Myocyte (in vitro differentiated cells): ENCODE measurements at places on chromosomes 5 and 9.

DNA sequence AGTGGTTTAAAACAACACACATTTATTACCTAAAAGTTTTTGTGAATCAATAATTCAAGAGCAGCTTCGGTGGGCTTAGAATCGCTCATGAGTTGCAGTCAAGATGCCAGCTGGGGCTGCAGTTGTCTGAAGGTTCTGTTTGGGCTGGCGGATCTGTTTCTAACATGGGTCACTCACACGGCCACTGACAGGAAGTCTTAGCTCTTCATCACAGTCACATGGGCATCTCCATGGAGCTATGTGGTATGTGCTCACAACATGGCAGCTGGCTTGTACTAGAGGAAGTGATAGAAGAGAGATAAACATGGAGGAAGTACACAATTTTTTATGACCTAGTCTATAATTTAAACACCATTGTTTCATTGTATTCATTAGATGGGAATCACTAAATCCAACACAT, 11.2 kb downstream of the KLHL9 start:
- no peak for DNase-seq

GRCh38 chr9:114470121-114470520, 35.2 kb downstream of the WHRN start:
- DNase-seq: no peak

DNA sequence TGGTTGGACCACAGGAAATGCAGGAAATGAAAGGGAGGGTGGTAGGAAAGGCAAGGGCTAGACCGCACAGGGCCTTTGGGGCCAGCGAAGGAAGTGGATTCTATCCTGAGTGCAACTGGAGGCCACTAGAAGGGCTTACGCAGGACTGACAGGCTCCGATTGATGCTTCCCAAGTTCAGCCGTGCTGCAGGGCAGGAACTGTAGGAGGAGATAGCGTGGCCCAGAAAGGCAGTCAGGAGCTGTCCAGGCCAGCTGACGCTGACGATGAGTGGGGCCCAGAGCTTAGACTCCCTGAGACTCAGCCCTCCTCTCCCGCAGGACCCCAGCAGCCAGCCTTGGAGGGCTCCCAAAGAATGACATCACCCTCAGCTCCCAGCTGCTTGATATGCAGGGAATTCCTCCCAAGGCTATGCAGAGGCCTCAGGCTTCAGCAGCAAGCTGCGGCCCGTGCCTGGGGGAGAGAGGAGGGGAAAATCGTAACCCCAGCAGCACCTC, 48.8 kb downstream of the KCNIP1 start:
- peak; percentile 67 for DNase-seq

GRCh38 chr5:35050541-35051126, 2.9 kb upstream of the AGXT2 start:
- no peak for DNase-seq

GRCh38 chr9:133880136-133880535, 112.0 kb downstream of the VAV2 start:
- DNase-seq: no peak

DNA sequence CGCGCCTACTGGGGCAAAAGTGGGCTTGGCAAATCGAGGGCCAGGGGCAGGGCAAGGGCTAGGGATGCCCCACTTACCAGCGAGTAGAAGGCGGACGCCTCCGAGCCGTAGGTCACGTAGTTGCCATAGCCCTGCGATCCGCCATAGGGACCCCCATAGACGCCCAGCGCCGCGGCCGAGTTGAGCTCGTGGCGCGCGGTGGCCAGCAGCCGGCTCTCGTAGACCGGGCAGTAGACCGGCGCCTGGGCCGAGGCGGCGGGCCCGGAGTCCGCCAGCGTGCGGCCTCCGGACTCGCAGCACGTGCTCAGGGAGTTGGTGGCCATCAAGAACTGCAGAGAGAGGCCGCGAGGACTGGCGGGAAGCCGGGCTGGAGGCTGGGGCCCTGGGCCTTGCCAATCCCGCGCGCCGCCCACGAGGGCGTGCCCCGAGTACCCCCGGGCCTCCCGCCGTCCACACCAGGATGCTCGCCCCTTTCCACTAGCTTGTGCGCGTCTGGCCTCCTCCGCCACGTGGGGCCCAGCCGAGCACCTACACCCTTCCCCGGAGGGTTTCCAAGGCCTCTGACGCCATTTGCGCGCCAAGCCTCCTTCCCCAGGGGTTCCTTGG, 891 bp downstream of the IRX4 start:
- DNase-seq: no peak

GRCh38 chr5:27778121-27778520, 739.7 kb upstream of the CDH9 start:
- no peak for DNase-seq

GRCh38 chr9:26125693-26126092, 447.4 kb upstream of the TUSC1 start:
- no peak for DNase-seq

GRCh38 chr5:41856644-41857491, 13.4 kb downstream of the OXCT1 start:
- DNase-seq: peak; percentile 82

- no peak for DNase-seq
These were observed 66.2 kb downstream of the SIL1 start for GRCh38 chr5:139131921-139132432.

GRCh38 chr5:15757619-15758018, 257.6 kb downstream of the FBXL7 start:
- DNase-seq: no peak

GRCh38 chr9:127776195-127776923, 2.1 kb downstream of the SH2D3C start:
- no peak for DNase-seq

DNA sequence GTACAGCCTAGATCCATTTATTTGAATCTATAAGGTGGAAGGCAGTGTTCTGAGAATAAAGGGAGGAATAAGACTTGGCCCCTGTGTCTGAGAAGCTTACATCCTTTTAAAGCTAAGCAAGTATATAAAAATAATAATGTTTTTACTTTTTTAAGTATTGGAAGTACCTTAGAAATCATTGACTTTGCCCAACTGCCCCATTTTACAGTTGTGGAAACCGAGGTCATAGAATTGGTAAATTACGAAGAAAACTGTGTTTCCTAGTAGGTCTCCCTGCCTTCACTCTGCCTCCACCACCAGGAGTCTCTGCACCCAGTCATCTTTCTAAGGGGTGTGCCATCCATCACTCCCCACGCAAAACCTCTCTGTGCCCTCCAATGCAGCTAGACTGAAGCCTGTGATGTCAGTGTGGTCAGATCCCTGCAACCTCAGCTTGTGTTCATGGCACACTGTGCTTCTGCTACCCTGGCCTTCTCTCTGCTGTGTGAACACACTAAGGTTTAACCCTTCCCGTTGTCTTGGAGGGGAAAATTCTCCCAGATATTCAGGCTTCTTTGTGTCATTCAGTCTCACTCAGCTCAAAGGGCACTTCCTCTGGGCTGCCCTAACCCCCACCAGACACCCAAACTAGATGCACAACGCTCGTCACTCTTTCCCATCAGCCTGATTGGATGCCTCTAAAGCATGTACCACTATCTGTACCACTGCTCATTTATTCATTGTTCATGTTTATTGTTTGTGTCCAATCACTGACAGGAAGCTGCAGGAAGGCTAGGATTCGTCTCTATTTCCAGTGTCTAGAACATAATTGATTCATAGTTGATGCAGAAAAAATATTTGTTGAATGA, 18.2 kb downstream of the ADRB2 start:
- DNase-seq: no peak

GRCh38 chr5:98128271-98128670, 645.2 kb upstream of the RGMB start:
- peak; percentile 55 for DNase-seq

- DNase-seq: no peak
These were observed 40.7 kb downstream of the F2RL2 start for GRCh38 chr5:76582230-76583162.

- peak; percentile 79 for DNase-seq
These were observed 14.3 kb upstream of the NR4A3 start for GRCh38 chr9:99807276-99807852.

DNA sequence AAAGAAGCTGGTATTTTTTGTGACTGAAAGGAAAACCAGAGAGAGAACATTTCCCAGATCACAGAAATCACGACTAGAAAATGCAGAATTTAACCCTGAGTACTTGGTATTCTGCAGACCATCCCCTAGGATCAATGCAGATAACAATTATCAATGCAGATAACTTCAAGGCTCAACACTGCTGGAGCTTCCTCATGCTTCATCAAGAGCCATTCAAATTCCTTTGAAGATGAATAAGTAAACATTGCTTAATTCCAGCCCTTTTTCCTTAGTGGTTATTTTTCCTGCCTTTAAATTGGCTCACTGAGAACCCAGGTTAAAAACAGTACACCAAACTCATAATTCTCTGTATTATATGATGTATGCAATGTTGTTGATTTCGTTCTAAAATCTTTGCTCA, 370.1 kb upstream of the TLE4 start:
- DNase-seq: no peak

GRCh38 chr5:136285096-136285855, 80.1 kb downstream of the TRPC7 start:
- DNase-seq: no peak

- DNase-seq: no peak
These were observed 5.5 kb downstream of the CAMSAP1 start for GRCh38 chr9:135901826-135902225.

DNA sequence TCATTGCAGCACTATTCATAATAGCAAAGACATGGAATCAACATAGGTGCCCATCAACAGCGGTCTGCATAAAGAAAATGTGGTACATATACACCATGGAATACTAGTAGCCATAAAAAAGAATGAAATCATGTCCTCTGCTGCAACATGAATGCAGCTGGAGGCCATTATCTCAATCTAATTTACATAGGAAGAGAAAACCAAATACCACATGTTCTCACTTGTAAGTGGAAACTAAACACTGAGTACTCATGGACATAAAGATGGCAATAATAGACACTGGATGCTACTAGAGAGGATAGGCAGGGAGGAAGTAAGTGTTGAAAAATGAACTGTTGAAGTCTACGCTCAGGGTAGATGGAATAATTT, 203.9 kb upstream of the CDH9 start:
- no peak for DNase-seq

GRCh38 chr9:87236546-87236945, 261.1 kb upstream of the DAPK1 start:
- DNase-seq: no peak

- DNase-seq: peak; percentile 62
These were observed 185.7 kb upstream of the IL12B start for GRCh38 chr5:159515909-159516415.

- DNase-seq: no peak
These were observed 24.3 kb downstream of the FBXW2 start for GRCh38 chr9:120768886-120769285.

DNA sequence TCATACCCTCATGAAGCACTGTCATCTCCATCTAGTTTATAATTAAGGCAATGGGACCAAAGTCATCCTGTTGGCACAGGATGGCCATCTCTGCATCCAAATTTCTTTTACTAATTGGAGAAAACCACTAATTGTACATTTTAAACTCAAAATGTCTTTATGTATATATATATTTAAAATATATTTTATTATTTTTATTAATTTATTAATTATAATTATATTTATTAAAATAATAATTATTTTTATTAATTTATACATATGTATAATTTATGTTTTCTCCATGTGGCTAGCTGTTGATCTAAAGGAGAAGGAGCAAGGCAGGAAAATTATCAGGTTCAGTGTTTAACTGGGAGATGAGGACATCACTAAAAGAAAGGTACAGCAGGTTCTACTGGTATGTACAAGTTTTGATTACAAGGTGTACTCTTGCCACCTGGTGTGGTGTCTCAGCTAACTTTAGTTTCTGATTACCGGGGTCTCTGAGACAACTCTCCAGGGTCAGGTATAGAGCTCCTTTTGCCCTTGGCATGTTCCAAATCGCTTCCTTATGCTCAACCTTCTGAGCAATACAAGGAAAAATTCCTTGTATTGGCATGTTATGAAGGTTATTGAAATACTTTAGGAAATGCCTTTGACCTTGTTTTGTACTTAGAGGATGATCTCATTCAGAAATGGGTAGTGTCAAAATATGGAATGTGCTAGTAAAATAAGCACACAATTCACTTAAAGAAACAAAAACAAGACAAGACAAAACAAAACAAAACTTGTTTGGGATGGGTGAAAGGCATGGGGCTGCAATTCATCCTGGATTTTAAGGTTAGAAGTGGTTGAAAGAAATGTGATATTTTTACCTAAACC, 79.6 kb downstream of the GHR start:
- no peak for DNase-seq

DNA sequence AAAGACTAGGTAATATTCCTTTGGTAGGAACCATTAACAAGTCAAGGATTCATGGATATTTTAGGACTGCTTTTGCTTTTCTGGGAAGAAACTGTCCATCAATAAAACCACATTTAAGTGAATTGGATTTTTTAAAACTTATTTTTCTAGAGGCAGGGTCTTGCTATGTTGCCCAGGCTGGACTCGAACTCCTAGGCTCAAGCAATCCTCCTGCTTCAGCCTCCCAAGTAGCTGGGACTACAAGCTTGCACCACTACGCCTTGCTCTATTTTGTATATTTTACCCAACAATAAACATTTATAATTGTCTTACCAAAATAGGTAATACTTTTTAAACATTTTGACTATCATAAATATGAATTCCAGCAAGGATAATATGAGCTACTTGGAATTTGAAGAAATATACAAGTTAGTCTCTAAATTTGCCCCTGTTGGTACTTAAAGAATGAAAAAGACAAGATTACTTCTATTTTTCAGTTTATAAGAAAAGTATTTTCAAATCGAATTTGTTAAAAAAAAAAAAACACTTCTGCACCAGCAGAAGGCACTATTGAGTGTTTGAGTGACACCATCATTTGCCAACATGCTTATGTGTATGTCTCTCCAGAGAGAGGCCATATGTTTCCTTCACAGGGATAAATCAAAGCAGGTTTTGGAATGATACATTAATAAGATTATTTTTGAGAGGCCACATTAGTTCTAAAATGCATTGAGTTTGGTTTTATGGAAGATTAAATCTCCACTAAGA, 60.0 kb upstream of the CARTPT start:
- no peak for DNase-seq

- DNase-seq: no peak
These were observed 100.9 kb downstream of the SNCAIP start for GRCh38 chr5:122412966-122413365.

- DNase-seq: peak; percentile 46
These were observed 48.0 kb downstream of the SARDH start for GRCh38 chr9:133690081-133690561.
